ENCODE measurements at places on chromosomes 4 and X.

GRCh38 chr4:142396279-142396678, 449.8 kb downstream of the INPP4B start:
- DNase-seq = no peak

- DNase-seq = no peak
Observed at GRCh38 chrX:140672840-140673731, 36.5 kb upstream of the LINC00632 start.

- no peak for DNase-seq
Observed at GRCh38 chr4:18397681-18398390, 376.3 kb upstream of the LCORL start.

DNA sequence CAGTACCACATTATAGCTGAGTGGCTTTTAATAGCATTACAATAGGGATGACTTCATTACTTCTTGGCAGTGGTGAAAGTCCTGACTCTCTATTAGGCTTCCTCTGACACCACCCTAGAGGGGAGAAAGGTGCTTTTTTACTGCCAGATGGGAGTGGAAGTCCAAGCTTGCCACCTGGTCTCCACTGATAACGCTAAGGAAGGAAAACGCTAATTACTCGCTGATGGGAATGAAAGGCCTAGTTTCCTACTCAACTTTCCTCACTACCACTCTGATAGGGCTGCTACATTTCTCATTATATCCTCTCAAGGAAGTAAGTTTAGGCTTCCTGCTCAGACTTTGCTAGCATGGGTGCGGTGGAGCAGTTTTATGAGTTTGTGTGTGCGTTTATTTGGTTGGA, 62.3 kb upstream of the PAGE3 start:
- no peak for DNase-seq

DNA sequence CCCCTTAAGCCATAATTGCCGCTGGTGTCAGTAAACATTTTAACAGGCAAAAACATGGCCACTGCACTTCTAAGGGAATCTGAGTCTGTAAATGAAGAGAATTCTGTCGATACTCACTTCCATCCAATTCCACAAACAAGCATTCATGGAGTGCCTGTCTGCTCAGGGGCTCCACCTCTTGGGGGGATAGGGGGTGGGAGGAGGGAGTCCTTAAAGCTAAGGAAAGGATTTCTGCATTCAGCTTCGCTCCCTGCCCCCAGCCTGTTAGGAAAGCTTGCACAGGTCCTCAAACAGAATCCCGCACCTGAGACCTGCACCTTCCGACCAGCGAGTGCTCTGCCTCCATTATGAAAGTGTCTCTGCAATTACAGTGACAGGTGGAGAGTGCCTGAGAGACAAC, 130.2 kb upstream of the KIT start:
- no peak for DNase-seq

- DNase-seq = no peak
Observed at GRCh38 chr4:123651066-123651465, 254.5 kb downstream of the SPRY1 start.

DNA sequence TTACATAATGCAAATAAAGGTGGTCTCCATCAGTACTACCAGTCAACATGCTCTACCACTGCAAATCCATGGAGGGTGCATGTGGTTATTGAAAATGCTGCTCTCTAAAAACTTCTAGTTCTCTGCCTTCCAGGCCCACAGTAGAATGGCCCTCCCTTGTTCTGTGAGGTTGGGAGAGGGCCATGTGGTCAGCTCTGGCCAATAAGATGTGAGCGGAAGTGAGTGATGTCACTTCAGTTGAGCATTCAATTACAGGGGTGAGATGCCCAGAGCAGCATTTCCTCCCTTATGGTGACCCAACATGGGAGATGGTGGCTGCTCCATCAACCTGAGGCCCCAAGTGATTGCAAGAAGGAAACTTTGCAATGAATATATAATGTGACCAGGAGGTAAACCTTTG, 148.8 kb downstream of the CPEB2 start:
- no peak for DNase-seq

All from activated naive CD4-positive, alpha-beta T cell treated with anti-CD3 and anti-CD28 coated beads, Interleukin-2, amount 50 U/mL, for 16 hours (primary cell).